Left cardiac atrium (tissue), 4 donors: ENCODE measurements at places on chromosomes 2 and 18. TPM values are rescaled to one million over a fixed set of nuclear protein-coding genes. Genes with fewer than 3 reads are reported as not detected.

Gene DPP10
- 0.50 TPM for total RNA-seq

Gene LOXHD1
- 0.24 TPM for total RNA-seq

Gene GKN1
- total RNA-seq: not detected

DNA sequence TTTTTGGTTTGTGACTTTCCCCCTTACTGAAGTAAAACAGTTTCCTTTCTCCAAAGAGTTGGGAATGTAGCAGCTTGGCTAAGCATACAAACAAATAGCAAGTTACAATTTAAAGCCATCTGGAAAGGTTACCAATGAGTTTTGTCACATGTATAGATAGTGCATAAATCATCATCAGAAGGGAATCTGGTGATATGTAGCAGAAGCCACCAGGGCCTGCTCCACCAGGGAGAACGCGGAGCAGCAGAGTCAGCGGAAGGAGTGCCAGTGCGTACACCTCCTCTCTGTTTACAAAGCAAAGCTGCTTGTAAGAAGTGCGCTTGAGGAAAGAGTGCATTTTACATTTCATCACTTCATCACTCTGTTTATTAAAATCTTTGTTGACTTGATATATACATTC lies 240.1 kb downstream of the FAM210A start:
- DNase-seq: no peak

DNA sequence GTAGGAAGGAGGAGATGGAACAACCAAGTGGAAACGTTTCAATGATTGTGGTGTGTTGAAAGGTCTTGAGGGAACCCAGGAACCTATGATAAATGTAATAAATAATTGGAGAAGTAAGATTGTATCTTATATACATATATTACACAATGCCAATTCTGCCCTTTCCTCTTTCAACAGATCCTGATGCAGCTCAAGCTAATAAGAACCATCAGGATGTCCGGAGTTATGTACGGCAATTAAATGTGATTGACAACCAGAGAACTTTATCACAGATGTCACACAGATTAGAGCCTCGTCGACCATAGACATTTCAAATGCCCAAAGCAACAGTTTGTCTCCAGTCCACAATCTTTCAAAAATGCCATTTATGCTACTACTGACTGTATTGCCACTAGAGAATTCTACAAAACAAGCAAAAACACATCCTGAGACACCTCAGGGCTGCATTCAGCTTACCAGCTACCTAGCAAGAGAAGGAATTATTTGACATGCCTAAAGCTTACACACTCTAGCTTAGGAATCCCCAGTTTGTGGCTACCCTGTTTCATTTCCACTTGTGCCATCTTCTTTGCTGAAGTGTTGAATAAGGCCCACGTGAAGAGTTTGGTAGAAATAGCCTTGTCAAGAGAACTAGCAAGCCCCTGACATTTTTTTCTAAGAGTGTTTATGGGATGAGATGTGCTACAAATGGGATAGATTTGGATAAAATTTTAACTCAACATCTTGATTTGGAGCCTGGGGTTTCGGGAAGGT lies 24.0 kb upstream of the MAP3K20 start:
- DNase-seq: no peak

- no peak for DNase-seq
Observed at GRCh38 chr2:31037058-31037457, 101.2 kb downstream of the GALNT14 start.

- DNase-seq: no peak
Observed at GRCh38 chr2:60354713-60355112, 198.7 kb downstream of the BCL11A start.

DNA sequence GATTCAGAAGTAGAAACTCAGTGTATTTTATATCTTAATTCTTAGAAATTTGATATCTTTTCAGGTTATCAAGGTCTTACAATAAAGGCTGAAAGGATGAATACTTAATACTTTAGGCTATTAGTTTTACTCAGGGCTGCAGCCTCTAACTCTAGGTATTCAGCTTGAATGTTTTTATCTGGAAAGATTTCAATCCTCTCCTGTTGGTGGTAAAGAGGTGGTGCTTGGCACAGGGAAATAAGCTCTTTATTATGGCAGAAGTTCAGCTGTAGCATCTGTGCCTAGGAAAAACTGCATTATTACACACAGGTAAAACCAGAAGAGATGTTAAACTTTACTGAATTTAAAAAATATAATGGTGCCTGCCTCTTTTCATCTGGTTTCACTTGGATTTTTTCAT lies 11.1 kb downstream of the ACVR2A start:
- no peak for DNase-seq

DNA sequence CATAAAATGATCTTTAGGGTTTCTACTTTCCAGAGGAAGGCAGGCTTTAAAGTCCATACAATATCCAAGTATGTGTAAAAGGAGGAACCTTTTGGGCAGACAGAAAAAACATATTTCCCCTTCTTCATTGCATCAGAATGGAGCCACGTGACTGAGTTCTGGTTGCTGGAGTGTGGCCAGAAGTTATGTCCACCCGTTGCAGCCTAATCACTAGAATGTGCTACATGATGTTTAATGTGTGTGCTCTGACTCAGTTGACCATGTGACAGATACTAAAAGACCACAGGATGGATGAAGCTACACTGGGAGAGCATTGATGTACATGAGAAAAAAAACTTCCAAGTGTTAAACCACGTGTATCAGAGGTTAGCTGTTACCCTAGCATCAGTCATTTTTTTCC lies 460.9 kb downstream of the RIT2 start:
- DNase-seq: no peak

DNA sequence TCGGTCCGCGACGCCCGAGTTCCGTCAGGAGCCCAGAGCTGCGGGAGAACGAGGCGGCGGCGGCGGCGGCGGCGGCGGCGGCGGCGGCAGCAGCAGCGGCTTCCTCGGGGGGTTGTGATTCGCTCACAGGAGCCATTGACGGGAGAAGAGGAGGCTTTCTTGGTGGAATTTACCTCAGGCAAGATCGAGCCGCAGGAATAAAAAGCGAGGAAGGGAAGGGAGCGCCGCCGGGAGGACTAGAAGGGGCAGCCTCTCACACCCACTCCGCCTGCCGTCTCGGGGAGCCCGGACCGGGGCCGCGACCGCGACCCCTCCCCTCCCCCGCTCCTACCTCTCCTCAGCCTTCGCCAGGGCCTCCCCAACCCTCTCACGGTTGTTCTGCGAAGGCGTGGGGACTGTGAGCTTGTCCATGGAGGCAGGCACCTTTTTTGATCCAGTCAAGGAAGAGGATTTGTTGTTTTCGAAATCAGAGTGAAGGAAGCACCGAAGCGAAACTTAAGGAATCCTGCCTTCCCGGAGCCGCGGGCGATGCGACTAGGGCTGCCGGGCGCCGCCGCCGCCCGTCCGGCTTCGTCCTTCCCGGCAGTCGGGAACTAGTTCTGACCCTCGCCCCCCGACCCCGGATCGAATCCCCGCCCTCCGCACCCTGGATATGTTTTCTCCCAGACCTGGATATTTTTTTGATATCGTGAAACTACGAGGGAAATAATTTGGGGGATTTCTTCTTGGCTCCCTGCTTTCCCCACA lies 506 bp downstream of the BMPR2 start:
- peak; percentile 39 for DNase-seq

GRCh38 chr2:172968061-172968469 lies 107.6 kb upstream of the MAP3K20 start:
- peak; percentile 80 for DNase-seq

- no peak for DNase-seq
Observed at GRCh38 chr18:56888978-56889377, 237.8 kb downstream of the WDR7 start.

DNA sequence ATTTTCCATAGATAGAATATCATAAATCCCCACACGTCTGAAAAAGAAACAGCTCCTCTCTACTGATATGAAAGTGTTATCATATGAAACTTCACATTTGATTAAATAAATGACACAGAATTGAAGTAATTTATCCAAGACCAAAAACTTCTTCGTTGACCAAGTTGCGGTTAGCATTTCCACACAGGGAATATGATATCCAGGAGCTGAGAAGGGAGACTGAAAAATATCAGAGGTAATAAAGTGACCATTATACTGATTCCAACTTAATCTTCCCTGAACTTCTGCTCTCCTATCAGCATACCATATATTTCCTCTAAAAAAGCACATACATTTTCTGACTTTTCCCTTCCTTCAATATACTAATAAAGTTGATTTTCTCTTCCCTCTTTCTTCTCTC lies 356.2 kb upstream of the CHST9 start:
- DNase-seq: no peak
